H7 (cell line): ENCODE measurements at places on chromosomes 12 and 14. TPM values are rescaled to one million over a fixed set of nuclear protein-coding genes. Genes with fewer than 3 reads are reported as not detected.

DNA sequence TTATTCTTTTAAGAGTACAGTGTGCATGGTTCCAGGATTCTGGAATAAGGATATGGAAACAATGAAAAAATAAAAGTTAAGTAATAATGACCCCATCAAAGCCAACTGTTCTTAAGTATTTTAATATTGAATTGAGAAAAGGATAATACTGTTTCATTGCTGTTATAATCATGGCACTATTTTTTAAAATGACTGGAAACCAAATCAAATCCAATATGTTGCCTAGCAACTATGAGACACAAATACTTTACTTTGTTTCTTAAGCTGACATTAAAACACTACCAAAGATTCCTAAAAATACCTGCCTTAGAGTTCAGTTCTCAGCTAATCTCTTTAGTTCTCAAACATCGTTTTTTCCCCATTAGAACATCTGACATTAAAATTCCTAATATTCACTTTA is 66.4 kb upstream of the OTOGL start:
- DNase-seq, result no peak

- no peak for DNase-seq
These were observed 139.1 kb upstream of the C14orf180 start for GRCh38 chr14:104440297-104440956.

GRCh38 chr14:22888662-22889061 is 5.6 kb downstream of the REM2 start:
- DNase-seq, result no peak

- DNase-seq, result no peak
These were observed 170.9 kb downstream of the MSRB3 start for GRCh38 chr12:65449400-65449799.

DNA sequence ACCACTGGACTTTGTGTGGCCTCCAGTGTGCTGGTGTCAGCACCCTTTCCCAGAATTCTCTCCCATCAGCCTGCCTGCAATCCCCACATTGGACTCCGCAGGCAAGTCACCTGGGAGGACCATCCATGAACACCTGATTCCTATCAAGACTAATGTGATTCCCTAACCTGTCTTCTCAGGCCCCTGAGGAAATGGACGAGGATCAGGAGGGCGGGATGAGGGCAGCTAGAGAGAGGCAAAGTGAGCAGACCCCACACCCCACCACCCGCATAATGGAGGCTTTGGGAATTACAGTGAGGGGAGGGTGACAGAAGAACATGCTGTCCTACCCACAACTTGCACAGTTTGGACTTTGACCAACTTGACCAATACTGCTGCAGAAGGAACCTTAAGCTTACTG is 60.9 kb upstream of the RFX4 start:
- DNase-seq, result no peak

GRCh38 chr12:64304571-64304970 is 82.5 kb upstream of the KICS2 start:
- DNase-seq, result no peak

- no peak for DNase-seq
These were observed 375.0 kb downstream of the DPF3 start for GRCh38 chr14:72518809-72519377.

GRCh38 chr12:12586879-12587675 is 24.4 kb upstream of the DUSP16 start:
- DNase-seq, result no peak

DNA sequence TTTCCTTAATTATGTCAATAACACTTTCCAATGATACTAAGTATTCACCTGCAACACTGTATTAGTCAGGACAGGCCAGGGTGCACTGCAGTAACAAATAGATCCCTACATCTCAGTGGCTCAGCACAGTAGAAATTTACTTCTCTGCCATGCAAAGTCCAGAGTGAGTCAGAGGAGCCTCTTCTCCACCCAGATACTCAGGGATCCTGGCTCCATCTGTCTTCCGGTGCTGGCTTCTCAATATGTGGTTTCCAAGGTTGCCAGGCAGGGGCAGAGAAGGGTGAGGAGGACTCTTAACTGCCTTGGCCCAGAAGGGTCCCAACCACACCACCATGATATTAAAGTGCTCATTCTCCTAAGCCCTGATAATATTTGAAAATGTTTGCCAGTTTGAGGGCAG is 47.8 kb downstream of the ADGRD1 start:
- peak; percentile 36 for DNase-seq

- DNase-seq, result no peak
These were observed 217.6 kb downstream of the EFCAB11 start for GRCh38 chr14:89736881-89737280.

- DNase-seq, result no peak
These were observed 9.2 kb upstream of the TIGAR start for GRCh38 chr12:4311776-4312175.

GRCh38 chr14:75514673-75515628 is 7.3 kb upstream of the BATF start:
- DNase-seq, result peak; percentile 48

DNA sequence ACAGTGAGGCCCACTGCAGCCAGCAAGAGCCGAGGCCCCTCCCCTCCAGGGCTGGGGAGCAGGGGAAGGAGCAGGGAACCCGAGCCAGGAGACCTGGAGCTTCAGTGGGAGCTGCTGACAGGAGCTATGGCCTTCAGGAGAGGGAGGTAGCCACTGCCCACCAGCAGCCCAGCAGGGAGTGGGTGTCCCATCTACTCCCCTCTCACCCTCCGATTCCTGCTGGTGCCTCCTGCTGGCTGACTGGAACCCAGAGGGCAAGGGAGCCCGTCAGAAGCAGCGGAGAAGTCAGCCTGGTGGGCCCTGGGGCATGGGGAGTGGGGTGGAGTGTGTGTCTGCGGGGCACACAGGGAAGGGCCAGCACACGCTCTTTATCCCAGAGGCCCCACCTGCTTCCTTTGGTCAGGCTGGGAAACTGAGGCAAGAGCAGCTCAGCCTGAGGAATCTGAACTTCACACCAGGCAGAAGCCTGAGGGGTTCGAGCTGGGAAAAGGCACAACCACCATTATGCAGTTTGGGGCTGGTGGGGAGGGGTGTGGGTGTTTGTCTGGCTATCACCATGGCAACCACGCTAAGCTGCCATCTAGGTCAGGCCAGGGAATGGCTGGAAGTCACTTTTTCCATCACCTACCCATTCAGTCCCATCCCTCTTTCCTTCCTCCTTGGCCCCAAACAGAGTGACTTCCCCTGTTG is 36.8 kb upstream of the PLEKHG6 start:
- DNase-seq, result peak; percentile 73

Gene NGB
- total RNA-seq, result 0.07 TPM in 1 of 2 replicates, not detected in the other

- DNase-seq, result no peak
These were observed 6.7 kb upstream of the RPS6KA5 start for GRCh38 chr14:91067186-91067585.

DNA sequence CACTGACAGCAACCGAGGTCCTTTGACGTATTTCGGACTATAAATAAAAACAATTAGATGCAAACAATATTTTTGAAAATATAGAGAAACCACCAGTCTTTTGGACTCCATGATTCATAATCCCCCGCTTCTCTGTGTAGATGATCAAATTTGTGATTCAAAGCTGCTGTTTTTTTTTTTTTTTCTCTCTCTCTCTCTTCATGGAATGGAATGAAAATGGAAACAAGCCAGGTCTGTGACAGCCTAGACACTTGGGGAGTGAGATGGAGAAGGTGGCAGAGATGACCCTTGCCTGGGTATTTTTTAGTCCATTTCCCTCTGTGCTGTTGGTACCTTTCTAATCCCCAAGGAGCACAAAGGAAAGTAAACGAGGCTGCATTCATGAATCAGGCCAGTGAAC is 248.5 kb downstream of the GLT1D1 start:
- DNase-seq, result no peak

GRCh38 chr14:64970776-64971477 is 1.2 kb downstream of the RAB15 start:
- peak; percentile 60 for DNase-seq

Gene DBX2
- total RNA-seq, result not detected in 2 replicates

- DNase-seq, result no peak
These were observed 736.8 kb upstream of the USP15 start for GRCh38 chr12:61523276-61523992.

GRCh38 chr12:51884676-51885229 is 3.1 kb upstream of the ANKRD33 start:
- DNase-seq, result no peak

Gene CARMIL3
- total RNA-seq, result 2.3 and 6.5 TPM in 2 replicates

Gene P2RX2
- 0.15 and 0.28 TPM in 2 replicates for total RNA-seq

DNA sequence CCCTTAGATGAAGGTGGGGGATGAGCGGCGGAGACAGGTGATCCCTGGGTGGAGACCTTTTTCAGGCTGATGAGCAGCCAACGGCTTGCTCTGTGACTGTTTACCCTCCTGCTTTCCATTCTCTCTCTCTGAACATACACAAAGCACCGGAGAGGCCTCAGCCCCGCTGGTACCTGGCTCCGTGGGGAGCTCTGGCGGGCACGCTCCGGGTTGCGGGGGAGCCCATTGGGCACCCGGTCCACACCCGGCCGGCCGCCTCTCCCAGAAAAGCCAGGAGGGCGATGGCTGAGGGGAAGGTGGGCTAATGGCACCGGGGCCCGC is 545 bp downstream of the SMARCC2 start:
- DNase-seq, result no peak

- DNase-seq, result no peak
These were observed 66.1 kb downstream of the CCDC88C start for GRCh38 chr14:91351512-91351862.

DNA sequence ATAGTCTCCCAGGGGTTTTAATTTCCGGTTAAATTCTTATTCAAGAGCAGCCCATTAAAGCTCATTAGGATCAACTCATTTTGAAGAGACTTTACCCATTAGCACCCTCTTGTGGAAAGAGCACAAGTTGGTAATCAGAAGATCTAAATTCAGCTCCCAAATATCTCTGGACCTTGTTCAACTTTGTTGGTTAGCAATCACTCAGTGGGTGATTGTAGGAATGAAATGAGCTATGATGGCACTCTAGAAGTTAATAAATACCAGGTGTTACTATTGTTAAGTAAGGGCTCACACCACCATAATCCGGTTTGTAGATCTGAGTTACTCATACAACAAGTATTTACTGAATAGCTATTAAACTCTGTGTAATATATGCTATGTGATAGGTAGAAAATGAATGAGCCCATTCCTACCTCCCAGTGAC is 42.9 kb downstream of the TRIP11 start:
- peak; percentile 32 for DNase-seq

- no peak for DNase-seq
These were observed 17.0 kb downstream of the PSEN1 start for GRCh38 chr14:73153272-73153671.

Gene EXD2
- total RNA-seq, result 23.2 and 27.6 TPM in 2 replicates

- DNase-seq, result peak; percentile 53
These were observed 48.6 kb downstream of the CACNA1C start for GRCh38 chr12:2101359-2101758.

DNA sequence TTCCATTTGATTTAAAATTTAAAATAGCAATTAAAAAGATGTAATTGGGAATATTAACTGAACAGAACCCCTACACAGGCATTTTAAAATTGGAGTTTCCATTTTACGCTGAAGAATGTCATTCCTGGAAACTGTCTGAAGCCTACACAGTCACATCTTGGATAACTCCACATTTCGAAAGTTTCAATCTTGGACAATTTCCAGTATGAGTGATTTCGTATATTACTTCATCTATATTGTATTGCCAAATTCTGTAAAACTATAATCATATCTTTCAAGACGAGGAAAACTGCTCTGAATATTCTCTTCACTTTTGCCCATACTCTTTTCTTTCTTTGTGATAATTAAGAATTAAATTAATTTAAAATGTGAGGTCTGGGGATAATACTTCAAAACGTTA is 194.2 kb upstream of the ABCD2 start:
- DNase-seq, result no peak

DNA sequence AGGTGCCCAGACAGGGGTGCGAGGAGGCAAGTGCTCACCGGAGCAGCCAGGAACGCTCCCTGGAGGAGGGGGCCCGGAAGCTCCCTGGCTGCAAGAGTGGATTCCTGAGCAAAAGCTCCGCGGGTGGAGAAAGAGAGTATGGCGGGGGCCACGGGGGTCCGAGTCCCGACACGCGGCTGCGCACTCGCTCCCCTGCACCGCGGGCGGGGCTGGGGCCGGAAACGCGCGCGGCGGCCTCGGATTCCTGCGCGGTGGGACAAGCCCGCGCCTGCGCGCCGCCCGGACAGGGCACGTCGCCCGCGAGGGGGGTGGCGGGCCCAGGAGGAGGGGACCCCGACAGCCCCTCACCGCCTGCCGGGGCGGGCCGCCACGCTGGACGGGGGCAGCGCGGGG is 27.8 kb upstream of the GPR132 start:
- no peak for DNase-seq

GRCh38 chr14:63371033-63371432 is 52.3 kb upstream of the GPHB5 start:
- no peak for DNase-seq

GRCh38 chr14:95507701-95508103 is 8.7 kb downstream of the SYNE3 start:
- no peak for DNase-seq

DNA sequence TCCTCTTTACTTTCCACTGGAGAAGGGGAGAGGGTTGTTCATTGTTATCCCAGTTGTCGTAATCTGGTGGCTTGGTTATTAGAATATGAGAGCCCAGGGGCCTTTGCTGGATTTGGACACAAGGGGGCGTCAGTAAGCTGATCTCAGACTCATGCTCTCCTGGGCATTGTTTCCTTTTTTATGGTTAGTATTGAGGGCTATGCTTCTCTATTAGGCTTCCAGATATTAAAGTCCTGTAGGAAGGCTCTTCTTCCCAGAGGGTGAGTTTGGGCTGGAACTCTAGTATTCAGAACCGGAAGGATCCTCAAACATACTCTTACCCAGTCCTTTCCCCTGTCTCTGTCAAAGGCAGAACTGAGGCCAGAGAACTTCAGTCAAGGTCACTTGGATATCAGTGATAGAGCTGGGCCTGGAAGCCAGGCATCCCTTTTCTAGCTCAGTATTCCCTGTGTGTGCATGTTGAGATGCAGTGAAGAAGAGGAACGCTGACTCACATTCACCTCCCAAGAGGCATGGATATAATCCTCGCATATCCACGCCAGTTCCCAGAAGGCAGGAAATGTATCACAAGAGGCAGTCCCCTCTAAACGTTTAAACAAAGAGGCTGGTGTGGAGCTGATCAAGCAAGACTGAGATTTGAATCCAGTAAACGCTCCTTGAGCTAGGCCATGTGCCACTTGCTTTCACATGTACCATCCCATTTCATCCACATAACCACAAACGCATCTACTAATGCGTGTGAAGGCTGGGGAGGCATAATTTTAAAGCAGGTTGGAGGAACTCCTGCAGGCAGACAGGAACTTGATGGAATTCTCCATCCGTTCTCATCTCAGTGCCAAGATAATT is 41.6 kb downstream of the UBE3B start:
- DNase-seq, result peak; percentile 87

DNA sequence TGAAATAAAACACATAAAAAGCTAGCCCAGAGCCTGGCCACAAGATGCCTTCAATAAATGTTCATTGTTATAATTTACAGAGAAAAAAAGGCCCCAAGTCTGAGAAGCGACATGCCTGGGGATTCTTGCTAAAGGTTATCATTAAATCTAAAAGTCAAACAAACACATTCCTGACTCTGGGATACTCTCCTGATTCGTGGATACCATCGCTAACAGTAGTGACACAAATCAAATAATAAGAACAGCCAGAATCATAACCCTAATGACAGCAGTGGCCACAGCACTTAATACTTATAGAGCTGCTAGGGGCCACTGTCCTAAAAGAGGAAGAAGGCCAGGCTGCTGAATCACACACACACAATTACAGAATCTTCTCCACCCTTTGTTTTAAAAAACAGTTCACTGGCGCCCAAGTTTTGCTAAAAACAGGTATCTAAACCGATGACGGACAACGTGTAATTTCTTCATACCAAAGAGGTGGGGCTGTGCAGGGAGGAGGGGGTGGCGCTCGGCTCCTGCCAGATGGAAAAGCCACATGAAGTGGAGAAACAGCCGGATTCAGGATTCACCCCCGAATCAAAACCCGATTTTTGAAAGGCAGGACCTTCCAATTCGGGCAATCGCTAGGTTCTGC is 1.2 kb downstream of the CLIP1 start:
- DNase-seq, result no peak

Gene LRRC43
- total RNA-seq, result 0.22 TPM in 1 of 2 replicates, not detected in the other

Gene SMOC1
- 0.11 and 0.14 TPM in 2 replicates for total RNA-seq
